GM12891 (cell line): ENCODE measurements at places on chromosomes 7 and 10.

GRCh38 chr10:126502441-126502840 lies 114.2 kb upstream of the ADAM12 start:
- DNase-seq = no peak

DNA sequence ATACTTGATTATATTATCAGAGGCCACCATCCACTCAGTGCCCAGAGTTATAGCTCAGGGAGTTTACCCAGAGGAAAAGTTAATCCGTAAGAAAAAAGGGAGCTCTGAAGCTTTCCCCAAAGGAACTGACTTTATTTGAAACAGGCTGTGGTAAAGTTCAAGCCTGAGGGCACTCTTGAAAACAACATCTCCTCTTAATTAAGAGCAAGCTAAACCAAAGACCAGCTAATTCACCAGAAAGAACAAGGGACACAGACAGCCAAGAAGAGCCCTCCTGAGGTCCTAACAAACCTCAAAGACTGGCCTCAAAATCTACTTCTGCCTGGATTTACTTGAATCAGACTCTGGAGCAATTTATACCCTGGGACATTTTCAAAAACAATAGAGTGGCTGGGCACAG lies 159.6 kb upstream of the CHST15 start:
- DNase-seq = no peak

DNA sequence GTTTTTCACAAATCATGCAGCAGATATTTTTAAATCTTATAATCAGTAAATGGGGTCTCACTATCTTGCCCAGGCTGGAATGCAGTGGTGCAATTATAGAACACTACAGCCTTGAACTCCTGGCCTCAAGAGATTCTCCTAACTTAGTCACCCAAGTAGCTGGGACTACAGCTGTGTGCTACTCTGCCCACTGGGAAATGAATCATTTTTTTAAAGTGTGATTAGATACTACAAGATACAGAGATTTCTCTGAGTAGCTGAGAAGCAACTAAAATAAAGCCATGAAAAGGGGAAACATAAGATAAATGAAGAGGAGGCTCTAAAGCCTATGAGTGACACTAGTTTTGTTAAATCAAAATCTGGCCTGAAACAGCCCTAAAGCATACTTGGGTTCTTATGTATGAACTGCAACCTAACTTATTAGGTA lies 119.7 kb downstream of the JMJD1C start:
- DNase-seq = no peak

- peak; percentile 80 for DNase-seq
Observed at GRCh38 chr10:93062514-93063143, 2.0 kb downstream of the CYP26C1 start.

DNA sequence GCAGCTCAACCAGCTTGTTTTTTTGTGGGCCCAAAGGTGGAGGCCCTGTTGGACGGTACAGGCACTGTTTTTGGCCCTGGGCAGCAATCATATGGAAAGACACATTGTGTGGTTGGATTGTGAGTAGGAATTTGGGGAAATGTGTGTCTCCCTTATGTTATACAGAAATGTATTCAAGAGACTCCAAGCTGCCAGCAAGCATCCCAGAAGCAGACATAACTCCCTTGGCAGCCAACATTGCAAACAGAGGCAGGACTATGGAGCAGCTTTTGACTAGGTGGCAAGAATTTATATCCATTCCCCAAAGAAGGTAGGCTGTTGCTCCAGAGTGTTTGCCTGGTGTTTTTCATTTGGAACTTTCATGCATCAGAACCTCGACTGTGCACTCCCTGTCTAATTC lies 104.9 kb downstream of the BUB3 start:
- DNase-seq = no peak

DNA sequence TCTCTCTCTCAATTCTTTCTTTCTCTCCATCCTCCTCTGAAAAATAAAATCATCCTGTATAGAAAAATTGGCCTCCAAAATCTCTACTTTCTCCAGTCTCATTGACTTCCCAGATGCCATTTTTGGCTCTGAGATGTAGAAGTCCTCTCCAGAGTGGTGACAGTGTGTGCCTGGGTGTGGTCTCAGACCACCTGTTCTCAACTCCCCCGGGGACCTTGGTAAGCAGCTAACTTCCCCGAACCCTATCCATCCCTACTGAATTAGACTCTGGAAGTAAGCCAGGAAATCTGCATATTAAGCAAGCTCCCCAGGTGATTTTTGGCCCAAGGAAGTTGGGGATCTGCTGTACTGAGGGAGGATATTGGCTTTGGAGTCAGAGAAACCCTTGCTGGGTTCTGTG lies 120.5 kb downstream of the WDR11 start:
- DNase-seq = no peak

GRCh38 chr10:117133273-117134055 lies 4.6 kb downstream of the VAX1 start:
- no peak for DNase-seq

DNA sequence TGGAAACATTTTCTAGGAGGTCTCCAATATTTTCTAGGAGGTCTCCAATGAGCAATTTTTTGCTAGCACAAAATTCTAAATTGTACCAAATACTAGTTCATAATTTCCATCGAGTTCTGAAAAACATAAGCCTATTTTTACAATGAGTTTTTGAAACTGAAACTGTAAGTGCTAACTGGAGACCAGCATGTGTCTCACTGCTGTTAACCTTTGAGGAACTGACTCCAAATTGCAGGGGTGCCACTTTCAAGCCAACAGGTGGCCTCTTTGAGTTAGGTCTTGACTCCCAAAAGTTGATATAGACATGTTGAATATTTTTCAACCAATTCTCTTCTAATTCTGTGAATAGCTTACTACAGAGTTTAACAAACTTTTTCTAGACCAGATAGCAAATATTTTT lies 58.8 kb downstream of the CAV1 start:
- DNase-seq = peak; percentile 10

- no peak for DNase-seq
Observed at GRCh38 chr10:114839901-114840300, 18.3 kb downstream of the FHIP2A start.

- DNase-seq = no peak
Observed at GRCh38 chr7:85160223-85160622, 26.6 kb downstream of the SEMA3D start.

DNA sequence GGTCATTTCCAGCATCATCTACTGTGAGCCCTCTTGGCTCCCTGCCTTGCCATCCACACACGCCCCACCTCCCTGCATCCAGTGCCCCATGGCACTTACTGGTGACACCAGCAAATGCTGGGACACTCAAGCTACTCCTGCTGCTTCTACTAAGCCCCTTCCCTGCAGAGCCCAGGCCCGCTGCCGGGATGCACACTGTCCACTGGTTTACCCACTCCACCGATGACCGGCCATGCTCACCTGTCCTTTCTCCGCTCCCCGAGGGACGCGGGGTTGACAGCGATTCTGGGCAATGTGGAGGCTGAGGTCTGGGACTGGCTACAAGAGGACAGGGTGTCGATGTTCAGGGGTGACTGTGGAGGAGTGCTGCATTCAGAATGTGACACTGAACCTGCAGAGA lies 110.2 kb downstream of the DLG5 start:
- no peak for DNase-seq

GRCh38 chr10:49750546-49750945 lies 11.6 kb downstream of the OGDHL start:
- no peak for DNase-seq
